ENCODE measurements at places on chromosomes 4 and X. TPM values are rescaled to one million over a fixed set of nuclear protein-coding genes. Genes with fewer than 3 reads are reported as not detected.
A peak's percentile ranks its signal among the peaks of the same experiment; 100 is the strongest.

SMR3B gene
- total RNA-seq, result not detected

RHOH gene
- not detected for total RNA-seq

DUSP9 gene
- 0.20 TPM for total RNA-seq

DNA sequence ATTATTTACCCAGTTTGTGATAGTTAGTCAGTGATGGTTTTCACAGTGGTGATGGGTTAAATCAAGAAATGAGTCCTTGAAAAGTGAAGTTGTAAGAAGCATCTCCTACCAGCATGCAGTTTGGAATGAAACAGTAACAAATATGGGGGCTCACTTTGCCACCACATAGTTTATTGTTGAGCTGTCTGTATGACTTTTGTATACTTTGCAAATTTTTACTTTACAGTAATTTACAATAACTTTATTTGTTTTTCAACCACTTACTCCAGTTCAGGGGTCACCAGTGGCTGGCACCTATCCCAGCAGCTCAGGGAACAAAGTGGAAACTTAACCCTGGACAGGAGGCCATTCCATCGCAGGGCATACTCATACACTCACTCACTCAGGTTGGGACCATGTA, 64.5 kb upstream of the ANKRD50 start:
- no peak for DNase-seq

GRCh38 chrX:57929373-57929772, 19.1 kb upstream of the ZXDA start:
- DNase-seq, result no peak

DNA sequence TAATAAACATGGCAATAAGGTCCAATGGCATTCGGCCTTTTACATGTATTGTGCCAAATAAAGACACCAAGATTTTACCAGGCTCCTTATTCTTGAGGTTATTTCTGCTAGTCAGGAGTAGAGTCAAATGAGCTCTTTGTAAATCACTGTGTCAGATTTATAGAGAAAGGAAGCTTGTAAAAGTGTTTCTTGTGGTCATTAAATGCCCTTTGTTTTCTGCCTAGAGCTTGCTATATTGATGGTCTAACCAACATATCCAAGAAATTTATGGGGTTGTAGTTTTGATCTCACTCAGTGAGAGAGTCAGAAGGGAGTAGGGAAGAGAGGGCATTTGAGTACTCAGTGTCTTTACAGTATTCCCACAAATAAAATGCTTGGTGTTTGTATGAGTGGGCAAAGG, 86.2 kb upstream of the FRMPD4 start:
- DNase-seq, result no peak

DNA sequence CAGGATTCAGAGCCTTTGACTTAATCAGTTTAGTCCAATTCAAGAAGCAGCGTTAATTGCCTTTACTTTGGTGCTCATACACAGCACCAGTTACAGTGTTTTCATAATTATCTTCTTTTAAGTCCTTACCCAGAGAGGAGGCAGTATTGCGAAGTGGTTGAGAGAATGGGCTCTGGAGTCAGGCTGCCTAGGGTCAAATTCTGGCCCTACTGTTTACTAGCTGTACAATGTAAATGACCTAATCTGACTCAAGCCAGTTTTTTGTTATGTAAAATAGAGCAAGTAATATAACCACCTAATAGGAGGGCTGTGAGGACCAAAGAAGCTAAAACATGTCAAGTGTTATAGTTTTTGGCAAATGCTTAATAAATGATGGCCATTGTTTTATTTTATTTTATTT, 27.6 kb downstream of the WDR44 start:
- no peak for DNase-seq

GRCh38 chr4:169410839-169411770, 140.3 kb upstream of the SH3RF1 start:
- DNase-seq, result peak; percentile 72

GRCh38 chrX:3403748-3404147, 57.3 kb upstream of the MXRA5 start:
- peak; percentile 20 for DNase-seq
